Heart right ventricle (tissue), 16 donors: ENCODE measurements at places on chromosomes 16 and 17. TPM values are rescaled to one million over a fixed set of nuclear protein-coding genes. Genes with fewer than 3 reads are reported as not detected.

The CBX2 gene
- total RNA-seq = 2.9 TPM

The DHX8 gene
- 22.4 TPM for total RNA-seq

DNA sequence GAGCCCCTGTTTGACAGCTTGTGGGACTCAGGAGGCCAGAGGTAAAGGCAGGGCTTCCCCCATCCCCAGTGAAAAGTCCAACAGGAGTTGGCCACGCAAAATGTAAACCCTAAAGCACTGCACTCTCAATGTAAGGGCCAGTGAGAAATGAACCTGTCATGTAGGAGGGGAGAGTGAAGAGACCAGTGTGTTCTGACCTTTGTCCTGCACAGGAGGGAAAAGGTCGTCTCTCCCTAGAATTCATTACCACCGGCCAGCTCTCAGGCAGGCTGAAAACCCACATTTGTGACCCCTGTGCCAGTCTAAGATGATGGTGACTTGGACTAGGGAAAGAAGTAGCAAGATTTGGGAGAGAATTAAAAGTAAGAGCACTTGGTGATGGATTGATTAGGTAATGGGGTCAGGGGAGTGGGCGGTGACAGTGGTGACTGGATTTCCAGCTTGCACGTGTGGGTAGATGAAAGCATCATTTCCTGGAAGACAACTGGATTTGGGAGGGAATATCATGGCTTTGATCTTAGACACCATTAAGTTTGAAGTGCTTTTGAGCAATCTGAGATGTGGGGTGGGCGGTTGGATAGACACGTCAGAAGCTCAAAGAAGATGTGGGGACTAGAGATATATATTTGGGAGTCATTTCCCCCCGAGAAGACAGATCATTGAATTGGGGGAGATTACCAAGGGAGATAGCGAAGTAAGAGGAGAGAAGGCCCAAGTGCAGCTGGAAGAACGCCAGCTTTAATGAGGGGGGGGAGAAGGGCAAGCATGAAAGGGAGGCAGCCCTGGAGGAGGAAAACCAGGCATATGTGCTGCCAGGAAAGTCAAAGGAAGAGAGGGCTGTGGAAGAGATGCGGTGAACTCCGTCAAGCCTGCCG, 119.5 kb downstream of the NTN1 start:
- DNase-seq = no peak

The MAP3K3 gene
- total RNA-seq = 36.4 TPM

- DNase-seq = no peak
Observed at GRCh38 chr17:1880851-1881630, 51.2 kb downstream of the RPA1 start.

DNA sequence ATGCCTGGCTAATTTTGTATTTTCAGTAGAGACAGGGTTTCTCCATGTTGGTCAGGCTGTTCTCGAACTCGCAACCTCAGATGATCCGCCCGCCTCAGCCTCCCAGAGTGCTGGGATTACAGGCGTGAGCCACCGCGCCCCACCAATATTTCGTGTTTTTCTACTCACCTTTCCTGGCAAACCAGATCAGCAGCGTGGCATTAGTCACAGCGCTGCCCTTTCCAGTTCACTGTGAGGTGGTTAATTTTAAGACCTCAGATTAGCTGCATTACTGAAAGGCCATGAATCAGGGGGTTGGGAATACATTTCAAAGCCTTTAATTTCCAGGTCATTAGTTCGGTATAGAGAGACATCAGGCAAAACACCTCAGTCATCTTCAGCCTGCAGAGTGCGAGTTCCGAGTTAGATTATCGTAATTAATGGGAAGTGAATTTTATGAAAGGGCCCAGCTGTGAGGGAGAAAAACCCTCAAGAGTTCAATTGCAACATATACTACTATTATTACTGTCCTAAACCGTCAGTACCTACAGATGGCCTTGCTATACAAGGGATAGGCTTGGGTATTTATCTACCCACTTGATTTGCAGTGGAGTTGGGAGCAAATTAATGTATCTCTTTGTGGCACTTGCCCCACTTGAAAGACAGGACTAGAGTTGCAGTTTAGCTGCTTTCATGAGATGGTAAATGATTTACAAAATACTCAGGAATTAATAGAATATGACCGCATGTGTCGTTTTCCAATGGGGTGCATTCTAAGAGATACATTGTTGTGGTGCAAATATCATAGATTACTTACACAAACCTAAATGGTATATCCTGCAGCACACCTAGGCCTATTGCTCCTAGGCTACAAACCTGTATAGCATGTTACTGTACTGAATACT, 2.1 kb upstream of the USP32 start:
- DNase-seq = no peak

- DNase-seq = no peak
Observed at GRCh38 chr16:15435216-15435864, 952 bp downstream of the BMERB1 start.

The ASB16 gene
- total RNA-seq = 12.9 TPM

The C17orf100 gene
- total RNA-seq = 0.73 TPM

DNA sequence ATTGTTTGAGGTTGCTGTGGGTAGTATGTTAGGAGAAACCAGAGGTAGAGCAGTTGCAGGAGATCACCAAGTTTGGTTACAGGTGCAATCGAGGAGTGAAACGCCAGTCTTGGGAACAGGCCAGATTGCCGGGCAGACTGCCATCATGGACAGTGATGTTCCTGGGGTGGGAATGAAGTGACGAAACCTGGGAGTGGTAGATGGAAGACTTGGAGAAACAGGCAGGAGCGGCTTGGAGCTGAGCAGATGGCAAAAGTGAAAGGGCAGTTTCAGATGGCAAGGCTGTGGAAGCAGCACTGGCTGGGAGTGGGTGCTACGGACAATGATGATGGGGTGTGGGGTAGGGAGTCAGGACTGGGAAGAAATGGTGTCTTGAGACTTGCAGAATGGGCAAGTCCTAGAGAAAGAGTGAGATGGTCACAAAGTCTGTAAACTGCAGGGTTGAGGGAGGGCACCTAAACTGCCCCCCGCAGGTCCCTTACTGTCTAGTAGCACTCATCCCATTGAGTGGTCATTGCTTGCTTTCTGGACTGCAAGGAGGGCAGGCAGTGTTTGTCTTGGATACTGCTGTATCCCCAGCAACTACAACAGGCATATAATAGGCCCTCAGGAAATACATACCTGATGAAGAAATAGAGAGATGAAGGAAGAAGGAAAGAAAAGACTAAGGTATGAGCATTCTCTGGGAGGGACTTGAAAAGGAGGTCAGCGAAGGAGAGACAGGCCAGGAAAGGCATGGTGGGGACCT, 29.5 kb upstream of the ULK2 start:
- DNase-seq = peak; percentile 49

DNA sequence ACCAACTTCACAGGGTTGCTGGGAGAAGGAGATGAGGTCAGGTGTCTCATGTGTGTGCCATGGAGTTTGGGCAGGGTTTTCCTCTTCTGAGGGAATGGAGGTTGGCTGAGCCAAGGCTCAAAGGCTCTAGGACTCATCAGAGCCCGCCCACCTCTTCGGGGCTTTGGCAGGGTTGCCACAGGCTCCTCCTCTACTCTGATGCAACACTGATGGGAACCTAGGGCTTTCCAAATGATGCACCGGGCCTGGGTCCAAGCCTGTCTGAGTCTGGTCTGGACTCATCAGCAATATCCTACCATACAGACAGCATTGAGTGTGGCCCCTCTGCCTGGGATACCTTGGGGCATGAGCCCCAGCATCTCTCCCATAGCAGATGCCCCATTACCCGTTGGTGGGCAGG, 59.5 kb upstream of the LHX1 start:
- no peak for DNase-seq

DNA sequence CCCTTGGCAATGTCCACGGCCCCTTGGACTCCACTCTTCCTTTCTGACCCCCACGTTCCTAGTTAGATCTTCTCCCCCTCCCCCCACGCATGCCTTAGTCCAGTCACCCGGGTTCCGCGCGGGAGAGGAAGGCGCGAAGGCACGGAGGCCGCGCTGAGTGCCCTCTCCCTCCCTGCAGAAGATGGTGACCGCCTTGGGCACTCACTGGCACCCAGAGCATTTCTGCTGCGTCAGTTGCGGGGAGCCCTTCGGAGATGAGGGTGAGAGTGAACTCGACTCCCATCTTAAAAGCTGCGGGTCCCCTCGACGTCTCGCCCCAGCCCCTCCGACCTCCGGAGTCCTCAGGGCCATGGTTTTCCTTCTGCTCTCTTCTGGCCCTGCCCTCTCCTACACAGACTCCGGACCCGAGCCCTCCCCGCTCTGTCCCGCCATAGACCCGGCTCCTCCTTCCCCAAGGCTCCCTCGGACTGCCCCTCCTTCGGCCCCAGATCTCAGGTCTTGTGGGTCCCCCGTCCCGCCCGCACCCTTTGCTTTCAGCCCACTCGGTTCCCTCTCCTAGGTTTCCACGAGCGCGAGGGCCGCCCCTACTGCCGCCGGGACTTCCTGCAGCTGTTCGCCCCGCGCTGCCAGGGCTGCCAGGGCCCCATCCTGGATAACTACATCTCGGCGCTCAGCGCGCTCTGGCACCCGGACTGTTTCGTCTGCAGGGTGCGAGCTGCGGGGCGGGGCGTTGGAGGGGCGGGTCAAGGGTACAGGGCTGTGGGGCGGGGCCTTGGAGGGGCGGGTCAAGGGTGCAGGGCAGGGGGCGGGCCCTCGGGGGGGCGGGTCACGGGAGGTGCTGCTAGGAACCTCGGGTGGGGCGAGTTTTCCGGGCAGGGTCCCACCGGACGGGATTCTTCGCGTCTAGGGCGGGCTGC, 4.6 kb downstream of the TGFB1I1 start:
- peak; percentile 76 for DNase-seq
